ENCODE measurements at places on chromosomes 1 and 21.
A peak's percentile ranks its signal among the peaks of the same experiment; 100 is the strongest.

DNA sequence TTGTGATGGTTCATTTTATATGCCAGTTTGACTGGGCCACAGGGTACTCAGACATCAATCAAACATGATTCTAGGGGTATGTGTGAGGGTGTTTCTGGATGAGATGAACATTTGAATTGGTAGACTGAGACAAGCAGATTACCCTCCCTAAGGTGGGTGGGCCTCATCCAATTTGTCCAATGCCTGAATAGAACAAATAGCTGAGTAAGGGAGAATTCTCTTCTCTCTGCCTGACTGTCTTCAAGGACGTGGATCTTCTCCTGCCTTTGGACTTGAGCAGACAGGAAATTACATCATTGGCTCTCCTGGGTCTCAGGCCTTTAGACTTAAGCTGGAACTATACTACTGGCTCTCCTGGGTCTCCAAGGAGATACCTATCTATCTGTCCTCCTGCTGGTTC, 64.4 kb downstream of the SUSD4 start:
- DNase-seq: no peak

- no peak for DNase-seq
Observed at GRCh38 chr1:3013371-3014049, 7.8 kb upstream of the ACTRT2 start.

GRCh38 chr1:226706684-226707083, 32.4 kb downstream of the ITPKB start:
- DNase-seq: no peak

DNA sequence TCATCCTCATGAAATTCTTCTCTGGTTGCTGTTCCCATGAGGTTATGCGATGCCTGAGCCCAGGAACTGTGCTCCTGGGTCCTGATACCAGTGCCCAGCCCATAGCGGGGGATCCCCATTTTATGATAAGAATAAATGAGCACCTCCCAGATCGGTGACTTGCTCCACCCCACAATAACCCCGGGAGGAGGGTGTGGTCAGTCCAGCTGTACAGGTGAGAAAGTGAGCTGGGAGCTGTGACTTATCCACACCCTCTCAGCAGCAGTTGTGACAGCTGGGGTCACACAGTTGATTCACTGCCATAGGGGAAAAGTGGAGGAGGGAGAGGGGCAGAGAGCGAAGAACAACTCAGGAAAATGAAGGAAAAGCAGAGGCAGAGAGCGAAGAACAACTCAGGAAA, 33.4 kb downstream of the OR2G3 start:
- DNase-seq: no peak

DNA sequence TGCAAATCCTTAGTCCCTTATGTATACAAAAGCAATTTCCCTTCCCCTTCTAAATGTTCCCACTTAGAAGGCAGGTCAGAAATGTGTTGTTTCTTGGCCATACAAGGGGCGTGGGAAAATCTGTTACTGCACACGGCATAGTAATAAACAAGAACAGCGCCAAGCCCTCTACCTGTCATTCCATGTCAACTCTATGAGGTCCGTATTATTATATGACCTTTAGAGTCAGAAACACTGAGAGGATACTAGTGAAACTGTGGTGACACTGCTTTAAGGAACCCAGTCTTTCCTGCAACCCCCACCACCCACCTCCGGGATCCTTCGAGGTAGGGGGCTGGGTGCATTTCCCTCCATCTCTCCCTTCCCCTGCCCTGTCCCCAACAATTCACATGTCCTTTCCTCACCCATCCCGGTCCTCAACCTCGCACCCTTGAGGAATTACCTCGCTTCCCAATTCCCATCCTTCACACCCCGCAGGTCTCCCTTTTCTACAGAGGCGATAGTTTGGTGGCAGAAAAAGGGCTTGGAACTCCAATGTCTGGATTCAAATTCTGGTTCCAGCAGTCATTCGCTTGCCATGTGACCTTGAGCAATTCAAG, 647 bp downstream of the SDHB start:
- DNase-seq: no peak

- DNase-seq: no peak
Observed at GRCh38 chr1:87759421-87760087, 430.9 kb downstream of the LMO4 start.

- DNase-seq: no peak
Observed at GRCh38 chr1:13801232-13801631, 101.2 kb downstream of the PRDM2 start.

DNA sequence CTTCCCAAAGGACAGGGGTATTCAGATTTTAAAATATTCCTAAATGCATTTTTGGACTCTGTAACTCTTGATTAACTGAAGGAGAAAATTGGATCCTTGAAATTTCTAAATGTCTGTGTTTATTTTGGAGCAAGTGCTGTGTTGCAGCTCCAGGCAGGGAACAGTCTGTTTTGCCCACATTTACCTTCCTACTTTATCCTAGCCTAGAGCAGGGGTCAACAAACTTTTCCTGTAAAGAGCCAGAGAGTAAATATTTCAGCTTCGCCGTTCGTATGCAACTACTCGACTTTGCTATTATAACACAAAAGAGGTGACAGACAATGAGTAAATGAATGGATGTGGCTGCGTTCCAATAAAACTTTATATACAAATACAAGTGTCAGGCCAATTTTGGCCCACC, 402.2 kb downstream of the GPATCH2 start:
- DNase-seq: no peak

- DNase-seq: no peak
Observed at GRCh38 chr1:219798283-219799030, 129.9 kb downstream of the SLC30A10 start.

GRCh38 chr1:20701446-20701845, 16.4 kb downstream of the KIF17 start:
- DNase-seq: no peak

GRCh38 chr1:214285610-214286440, 4.9 kb downstream of the SMYD2 start:
- no peak for DNase-seq

DNA sequence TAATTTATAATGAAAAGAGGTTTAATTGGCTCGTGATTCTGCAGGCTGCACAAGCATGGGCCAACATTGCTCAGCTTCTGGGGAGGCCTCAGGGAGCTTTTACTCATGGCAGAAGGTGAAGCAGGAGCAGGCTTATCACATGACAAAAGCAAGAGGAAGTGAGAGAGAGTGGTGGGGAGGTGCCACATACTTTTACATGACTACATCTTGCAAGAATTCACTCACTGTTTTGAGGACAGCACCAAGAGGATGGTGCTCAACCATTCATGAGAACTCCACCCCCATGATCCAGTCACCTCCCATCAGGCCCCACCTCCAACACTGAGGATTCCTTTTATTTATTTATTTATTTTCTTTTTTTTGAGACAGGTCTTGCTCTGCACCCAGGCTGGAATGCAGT, 5.5 kb upstream of the PLEKHM2 start:
- DNase-seq: peak; percentile 75

DNA sequence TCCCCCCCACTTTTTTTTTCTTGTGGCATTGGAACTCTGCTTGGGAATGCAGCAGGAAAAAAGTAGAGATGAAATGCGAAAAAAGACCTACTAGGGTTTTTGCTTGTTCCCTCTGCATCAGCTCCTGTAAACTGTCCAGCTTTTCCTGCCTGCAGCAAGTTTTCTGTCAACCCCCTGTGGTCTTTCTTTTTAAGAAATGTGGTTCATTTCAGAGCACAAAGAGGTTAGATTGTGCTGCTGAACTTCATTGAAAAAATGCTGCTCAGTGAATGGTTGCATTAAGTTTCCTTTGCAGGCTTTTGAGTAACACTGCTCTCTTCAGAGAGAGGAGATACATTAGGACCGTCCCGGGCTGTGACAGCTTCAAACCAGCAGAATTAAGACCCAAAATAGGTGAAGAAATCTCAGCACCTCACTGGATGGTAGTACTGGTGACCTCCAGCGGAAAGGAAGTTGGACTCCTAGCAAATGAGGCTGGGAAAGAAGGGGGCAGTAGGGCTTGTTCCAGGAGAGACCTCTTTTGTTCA, 80.7 kb downstream of the NDUFS5 start:
- no peak for DNase-seq

DNA sequence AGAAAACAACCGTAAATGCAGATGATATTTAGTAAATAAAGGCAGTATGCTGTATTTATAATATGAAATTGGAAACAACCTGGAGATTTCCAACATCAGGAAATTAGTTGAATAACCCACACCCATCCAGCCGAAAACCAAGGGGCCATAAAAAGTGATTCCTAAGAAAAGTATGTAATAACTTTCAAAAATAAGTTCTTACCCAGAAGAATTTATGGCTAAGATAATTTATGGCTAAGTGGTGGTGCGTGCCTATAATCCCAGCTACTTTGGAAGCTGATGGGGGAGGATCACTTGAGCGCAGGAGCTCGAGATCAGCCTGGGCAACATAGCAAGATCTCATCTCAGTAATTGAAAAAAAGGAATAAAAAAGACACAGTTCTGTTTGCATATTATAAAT, 43.2 kb downstream of the TMCO4 start:
- DNase-seq: no peak

Measured in HS-27A (cell line).